ENCODE measurements at places on chromosomes 6 and 20. TPM values are rescaled to one million over a fixed set of nuclear protein-coding genes. Genes with fewer than 3 reads are reported as not detected.

- DNase-seq: no peak
Measured at GRCh38 chr6:93745306-93745705, 325.9 kb upstream of the EPHA7 start.

Gene BANF2
- not detected for total RNA-seq

DNA sequence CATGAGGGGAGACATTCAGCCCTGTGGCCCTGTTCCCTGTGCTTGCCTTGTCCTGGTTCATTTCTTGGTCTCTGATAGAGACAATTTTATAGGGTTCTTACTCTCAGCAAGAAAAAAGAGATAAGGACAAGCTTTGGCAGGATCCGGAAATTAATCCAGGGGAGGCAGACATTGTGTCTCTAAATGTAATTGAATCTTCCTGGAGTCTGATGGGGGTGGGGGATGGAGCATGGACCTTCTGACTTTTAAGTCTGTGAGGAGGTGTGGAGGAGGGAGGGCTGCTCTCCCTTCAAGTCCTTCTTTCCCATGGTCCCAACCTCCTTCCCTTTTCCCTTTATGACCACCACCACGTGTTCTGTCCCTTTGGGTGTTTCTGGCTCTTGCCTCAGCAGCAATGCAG, 512.7 kb downstream of the DHX35 start:
- DNase-seq: no peak

DNA sequence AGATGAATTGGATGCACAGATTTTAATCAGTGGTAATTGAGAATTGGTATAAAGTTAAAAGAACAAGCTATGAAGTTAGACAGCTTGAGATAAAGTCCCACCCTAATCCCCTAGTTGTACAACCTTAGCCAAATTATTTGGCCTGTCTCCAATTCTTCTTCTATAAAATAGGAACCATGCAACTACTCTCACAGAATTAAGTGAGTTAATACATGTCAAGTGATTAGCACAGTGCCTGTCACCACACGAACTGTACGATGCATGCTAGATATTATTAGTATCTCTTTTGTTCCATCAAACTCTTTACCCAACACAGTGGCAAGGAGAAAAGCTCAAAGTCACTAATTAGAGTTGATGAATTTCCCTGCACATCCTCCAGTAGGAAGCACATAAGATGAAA, 44.7 kb downstream of the MBOAT1 start:
- DNase-seq: no peak

GRCh38 chr6:53892707-53893106, 97.9 kb downstream of the LRRC1 start:
- no peak for DNase-seq

Gene C6orf141
- total RNA-seq: 0.88 TPM

DNA sequence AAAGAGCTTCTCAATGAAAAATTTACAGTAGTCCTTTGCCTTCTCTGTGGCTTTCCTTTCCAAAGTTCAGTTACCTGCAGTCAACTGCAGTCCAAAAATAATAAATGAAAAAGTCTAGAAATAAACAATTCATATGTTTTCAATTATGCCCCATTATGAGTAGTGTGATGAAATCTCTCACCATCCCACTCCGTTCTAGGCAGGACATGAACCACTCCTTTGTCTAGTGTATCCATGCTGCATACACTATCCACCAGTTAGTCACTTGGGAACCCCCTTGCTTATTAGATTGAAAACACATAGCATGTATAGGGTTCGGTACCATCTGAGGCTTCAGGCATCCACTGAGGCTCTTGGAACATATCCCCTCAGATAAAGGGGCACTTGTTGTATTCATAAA, 80.6 kb upstream of the EYA4 start:
- DNase-seq: no peak

DNA sequence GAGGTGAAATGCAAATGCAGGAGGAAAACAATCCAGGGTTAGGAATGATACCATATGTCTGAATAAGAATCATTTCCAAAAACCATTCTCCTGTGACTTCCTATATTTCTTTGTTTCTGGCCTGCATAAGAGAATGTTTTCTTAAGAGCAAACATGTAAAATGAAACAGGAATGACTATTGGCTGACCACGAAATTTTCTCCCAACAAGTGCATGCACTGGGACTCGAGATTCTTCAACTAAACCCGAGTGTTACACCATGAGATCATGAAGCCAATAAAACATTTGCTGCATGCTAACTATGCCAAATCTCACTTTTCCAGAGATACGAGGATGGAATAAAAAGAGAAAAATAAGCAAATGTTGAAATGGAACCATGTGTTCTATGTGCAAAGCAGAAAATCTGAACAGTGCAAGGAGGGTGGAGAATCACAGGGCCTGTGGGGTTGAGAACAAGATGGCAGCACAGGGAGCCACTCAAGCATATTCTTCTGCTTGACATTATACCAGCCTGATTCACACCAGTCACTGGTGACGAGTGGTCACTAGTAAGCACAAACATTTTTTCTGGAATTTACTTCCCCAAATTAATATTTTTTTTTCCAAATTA, 212.2 kb upstream of the FOXA2 start:
- no peak for DNase-seq

Gene SLA2
- 0.15 TPM for total RNA-seq

- DNase-seq: no peak
Measured at GRCh38 chr6:142002825-142003405, 129.8 kb upstream of the GJE1 start.

Data from psoas muscle (tissue), 8 donors.